Fibroblast of the conjunctiva (primary cell): ENCODE measurements at places on chromosomes 4 and X.
A peak's percentile ranks its signal among the peaks of the same experiment; 100 is the strongest.

DNA sequence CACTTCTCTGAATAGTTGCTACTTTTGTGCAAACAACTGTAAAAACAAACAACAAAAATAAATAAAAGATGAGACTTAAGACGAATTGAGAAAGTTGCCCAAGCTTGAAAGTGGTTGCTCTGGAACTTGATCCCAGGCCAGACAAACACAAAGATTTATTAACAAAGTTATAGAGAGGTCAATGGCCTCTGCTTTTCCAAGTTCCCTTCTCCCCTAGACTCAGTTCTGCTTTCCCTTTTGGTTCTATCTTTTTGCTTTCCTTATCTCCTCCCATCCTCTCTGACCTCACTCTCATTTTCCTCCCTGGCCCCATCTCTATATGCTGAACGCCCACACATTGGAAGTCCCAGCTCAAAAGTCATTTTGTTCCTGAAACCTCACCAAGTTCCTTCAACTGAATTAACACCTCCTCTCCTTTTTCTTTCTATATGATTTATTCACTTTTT is 82.7 kb downstream of the MXRA5 start:
- DNase-seq: no peak

DNA sequence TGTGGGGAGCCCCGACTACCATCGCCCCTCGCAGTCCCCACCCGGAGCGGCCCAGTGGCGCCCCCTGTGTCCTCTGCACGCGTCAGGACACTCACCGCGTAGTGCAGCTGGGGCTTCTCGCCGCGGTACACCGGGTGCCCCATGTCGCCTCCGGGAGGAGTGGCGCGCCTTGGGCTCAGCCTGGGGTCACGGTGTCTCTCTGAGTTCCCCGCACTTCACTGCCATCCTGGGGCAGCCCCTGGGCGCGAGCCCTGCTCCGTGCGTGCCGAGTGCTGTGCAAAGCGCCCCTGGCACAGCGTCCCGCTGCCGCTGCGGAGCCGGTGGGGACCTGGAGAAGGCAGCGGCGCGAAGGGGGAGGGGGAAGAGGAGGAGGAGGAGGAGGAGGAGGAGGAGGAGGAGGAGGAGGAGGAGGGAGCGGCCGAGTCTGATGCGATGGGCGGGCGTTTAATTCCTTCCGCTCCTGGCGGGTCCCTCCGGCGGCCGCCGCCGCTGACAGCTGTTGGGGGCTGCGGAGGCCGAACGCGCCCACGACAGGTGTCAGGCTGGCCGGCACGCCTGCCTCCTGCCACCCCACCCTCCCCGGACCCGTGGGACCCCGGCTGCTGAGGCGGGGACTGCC is 134.3 kb downstream of the AMELX start:
- DNase-seq: no peak

DNA sequence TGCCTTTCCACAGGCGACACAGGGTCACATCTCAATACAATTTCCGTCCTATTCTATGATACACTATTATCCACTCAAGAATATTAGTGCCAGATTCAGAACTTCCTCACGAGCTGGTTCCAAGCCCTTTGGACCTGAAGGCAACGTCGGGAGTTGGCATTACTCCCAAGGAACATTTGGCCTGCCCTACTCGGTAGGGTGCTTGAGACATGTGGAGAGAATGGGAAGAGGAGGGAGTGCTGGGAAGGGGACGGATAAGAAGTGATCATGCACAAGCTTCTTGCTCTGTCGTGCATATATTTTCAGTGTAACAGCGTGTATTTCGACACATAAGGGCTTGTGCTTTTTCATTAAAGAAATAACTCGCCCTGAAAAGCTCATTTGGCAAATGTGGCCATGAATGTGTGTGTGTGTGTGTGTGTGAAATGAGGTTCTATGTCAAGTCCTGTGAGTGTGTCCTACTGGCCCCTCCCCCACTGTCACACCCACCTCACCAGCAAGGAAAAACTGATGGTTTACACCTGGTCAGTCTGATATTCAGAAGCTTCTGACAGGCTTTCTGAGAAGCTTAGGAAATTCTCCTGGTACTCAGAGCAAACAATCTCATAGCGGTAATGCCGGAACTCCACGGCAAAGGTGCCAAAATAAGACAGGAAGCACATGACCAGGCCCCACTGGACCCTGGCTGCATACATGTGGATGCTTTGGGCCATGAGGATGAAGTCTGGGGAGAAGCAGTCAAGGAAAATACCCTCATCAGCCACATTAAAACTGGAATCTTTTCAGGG is 54.8 kb downstream of the ENOPH1 start:
- DNase-seq: no peak

DNA sequence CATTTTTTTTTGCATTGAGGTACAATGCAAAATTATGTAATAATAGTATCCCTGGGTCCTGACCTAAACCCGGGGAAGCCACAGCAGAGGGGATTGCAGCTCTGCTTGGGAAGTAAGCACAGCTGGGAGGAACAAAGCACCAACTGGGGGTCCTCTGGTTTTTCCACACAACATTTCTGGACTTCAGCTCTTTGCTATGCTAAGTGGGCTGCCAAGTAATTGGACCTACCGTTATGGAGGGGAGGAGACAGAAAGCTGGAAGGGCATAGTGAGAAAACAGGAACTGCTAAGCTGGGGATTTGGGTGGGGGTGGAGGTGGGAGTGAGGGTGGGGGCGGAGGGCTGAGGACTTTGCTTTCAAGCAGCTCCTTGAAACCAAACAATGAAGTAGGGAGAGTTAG is 183.3 kb downstream of the ZIC3 start:
- no peak for DNase-seq

DNA sequence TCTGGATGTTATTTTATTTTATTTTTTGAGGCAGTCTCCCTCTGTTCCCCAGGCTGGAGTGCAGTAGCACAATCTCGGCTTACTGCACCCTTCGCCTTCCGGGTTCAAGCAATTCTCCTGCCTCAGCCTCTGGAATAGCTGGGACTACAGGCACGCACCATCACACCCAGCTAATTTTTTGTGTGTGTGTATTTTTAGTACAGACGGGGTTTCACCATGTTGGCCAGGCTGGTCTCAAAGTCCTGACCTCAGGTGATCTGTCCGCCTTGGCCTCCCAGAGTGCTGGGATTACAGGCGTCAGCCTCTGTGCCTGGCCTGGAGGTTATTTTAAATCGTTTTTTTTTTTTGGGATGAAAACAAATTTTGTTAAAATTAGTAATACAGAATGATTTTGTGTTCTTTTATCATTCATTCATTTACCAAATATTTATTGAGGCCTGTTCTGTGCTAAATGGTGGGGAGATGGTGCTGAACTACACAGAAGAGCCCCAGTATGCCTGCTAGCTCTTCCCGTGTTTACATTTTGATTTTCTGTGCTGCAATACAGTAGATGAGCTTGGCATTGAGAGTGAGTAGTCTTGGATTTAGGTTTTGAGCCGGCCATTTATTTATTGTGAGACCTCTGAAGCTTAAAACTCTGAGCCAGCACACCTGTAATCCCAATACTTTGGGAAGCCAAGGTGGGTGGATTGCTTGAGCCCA is 22.7 kb downstream of the ADD1 start:
- no peak for DNase-seq

GRCh38 chr4:163611784-163612445 is 117.4 kb downstream of the TMA16 start:
- no peak for DNase-seq

DNA sequence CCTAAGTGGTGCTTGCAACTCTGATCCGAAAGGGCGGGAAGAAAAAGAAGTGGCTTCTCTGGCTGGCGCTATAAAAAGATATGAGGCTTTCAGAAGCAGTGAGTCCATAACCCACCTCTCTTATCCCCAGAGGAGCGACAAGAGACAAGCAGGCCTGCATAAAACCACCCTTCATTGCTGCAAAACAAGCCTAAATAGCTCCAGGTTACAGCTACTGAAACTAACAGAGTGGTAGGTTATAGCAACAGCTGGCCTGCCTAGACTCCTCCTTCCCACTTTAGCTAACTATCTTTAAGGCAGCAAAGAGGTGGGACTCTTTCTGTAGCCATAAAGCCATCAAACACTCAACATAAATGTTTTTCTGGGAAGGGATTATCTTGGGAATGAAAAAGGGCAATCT is 245.0 kb upstream of the GPR101 start:
- no peak for DNase-seq

DNA sequence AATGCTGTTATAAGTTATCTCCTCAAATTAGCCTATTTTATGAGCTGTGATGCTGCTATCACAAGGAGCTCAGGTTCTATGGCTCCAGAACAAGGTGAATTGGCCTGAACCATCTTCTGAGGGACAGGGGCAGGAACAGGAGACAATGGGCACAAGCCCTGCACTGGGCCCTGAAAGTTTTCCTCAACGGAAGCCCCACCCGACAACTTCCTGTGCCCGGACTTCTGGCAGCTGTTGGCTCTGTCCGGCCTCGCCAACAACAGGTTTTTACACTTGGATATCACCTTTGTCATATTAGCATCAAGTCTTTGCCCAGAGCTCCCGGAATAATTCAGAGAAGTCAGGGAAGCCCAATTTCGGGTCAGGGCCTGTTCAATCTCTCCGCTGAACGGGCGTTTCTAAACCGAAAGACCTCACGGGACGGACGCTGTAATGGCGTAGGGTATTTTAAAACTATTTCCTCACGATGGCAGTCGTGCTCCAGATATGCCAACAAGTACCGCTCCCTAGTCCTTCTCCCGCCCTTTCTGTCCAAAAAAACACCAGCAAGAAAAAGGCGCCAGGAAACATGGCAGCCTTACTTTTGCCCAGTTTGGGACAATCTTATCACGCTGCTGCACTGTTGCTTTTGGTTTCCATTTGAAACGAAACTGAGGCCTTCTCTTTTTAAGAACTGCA is 201.0 kb upstream of the STK26 start:
- peak; percentile 82 for DNase-seq

- peak; percentile 49 for DNase-seq
Measured at GRCh38 chrX:136694431-136695087, 46.6 kb downstream of the CD40LG start.

GRCh38 chrX:149161435-149162088 is 343.5 kb downstream of the IDS start:
- DNase-seq: no peak

GRCh38 chrX:6225288-6225910 is 3.3 kb downstream of the NLGN4X start:
- DNase-seq: no peak

DNA sequence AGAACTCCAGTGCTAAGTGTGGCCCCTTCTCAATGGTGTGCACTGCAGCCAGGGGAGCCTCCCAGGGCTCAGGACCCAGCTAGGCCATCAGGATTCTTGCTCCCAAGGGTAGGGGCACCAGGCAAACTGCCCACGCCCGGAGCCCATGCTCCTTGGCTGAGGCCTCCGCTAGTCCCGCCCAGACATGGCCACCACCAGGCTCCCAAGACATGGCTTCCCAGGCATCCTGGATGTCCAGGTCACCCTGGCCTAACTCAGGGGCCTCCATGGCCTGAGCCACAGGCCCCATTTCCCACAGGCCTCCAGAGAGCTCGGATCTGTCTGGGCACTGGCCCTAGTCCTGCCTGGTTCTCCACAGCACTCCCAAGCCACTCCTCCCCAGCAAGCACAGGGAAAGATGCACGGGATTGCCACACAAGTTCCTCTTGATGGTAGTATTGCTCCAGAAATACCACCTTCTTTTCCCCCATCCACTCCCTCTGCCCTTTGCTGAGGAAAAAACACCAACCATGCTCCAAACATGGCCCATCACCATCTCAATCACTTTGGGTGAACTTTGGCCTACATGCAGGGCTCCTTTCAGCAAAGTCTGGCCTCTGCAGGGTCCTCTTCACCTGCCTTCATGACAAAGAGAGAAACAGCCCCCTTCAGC is 274.7 kb upstream of the AGTR2 start:
- DNase-seq: no peak

- no peak for DNase-seq
Measured at GRCh38 chr4:6277935-6278800, 8.5 kb downstream of the WFS1 start.

- DNase-seq: no peak
Measured at GRCh38 chr4:153553155-153553818, 87.1 kb downstream of the TMEM131L start.

GRCh38 chrX:64206556-64207162 is 1.2 kb upstream of the AMER1 start:
- DNase-seq: no peak

- DNase-seq: peak; percentile 82
Measured at GRCh38 chrX:41333003-41333743, 789 bp upstream of the DDX3X start.

GRCh38 chr4:185128272-185129119 is 14.6 kb upstream of the SLC25A4 start:
- no peak for DNase-seq

DNA sequence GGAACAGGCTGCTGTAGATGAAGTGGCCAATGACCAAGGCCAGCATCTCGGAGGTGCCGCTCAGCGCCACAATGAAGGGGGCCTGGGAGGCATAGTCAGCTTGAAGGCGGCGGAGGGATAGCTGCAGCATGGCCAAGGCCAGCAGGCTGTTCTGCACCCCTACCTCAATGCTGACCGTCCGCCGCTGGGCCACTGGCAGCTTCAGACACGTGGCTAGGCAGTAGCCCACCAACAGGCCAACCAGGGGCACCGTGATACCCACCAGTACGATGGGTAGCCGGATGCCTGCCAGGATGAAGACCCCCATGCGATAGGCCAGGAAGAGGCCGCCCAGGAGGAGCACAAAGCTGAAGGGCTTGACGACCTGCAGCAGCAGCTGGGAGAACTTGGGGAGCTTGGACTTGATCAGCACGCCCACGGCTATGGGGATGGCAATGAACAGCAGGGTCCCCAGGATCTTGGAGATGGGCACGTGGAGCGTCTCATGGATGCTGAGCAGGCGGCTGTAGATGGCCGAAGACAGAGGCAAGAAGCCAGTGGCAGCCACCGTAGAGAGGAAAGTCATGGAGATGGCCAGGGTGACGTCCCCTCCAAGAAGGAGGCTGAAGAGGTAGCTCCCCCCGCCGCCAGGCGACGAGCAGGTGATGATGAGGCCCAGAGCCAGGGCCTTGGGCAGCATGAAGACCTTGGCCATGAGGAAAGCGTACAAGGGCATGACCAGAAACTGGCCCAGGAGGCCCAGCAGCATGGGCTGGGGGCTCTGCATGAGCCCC is 1.3 kb upstream of the UBL4A start:
- DNase-seq: no peak

DNA sequence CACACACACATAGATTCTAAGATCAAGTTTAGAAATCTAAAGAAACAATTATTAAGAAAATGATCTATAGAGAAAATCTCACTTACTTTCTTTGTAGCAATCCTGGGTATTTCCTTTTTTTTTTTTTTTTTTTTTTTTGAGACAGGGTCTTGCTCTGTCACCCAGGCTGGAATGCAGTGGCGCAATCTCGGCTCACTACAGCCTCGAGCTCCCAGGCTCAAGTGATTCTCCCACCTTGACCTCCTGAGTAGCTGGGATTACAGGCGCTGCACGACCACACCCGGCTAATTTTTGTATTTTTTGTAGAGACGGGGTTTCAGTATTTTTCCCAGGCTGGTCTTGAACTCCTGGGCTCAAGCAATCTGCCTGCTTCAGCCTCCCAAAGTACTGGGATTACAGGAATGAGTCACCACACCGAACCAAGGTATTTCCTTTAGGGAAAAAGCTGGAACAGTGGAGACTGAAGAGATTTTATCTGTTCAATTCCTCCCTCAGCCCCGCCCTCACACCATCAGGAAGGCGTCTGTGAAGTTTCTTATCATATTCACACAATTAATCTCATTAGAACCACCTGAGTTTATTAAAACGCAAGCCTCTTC is at the start of gene TRIML2:
TRIML2 (minus strand) TSS at position 447 of the 599 bp plus-strand sequence. CDS start 4,235 bp downstream, outside the sequence.
- DNase-seq: no peak
